ENCODE measurements at places on chromosomes 6 and 20. TPM values are rescaled to one million over a fixed set of nuclear protein-coding genes. Genes with fewer than 3 reads are reported as not detected.

ADAT2 gene
- total RNA-seq: 20.5 TPM

DNA sequence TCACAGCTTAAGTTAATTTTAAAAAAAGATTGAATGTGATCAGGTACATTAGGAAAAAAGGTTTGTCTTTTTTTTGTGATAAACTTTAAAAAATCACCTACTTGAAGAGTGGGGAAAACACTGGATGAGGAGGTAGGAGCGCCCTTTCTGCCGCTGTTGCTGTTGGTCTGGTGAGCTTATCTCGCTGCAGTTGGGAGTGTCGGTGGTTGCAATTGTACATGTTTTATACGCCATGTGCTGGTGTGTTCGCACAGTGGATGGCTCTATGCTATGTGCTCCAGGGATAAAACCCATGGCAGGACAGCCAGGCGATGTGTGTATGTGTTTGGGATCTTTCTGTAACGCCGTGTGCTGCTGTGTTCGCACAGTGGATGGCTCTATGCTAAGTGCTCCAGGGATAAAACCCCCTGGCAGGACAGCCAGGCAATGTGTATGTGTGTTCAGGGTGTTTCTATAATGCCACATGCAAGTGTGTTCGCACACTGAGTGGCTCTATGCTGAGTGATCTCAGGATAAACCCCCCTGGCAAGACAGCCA, 1.7 kb downstream of the SLC22A3 start:
- H3K27ac ChIP-seq: no peak overlapping the region
- H3K27me3 ChIP-seq: peaks cover 19% of the 10 kb centered on the region
- no peak overlapping the region for H3K4me3 ChIP-seq
- no peaks in the 10 kb centered on the region for H3K36me3 ChIP-seq

GRCh38 chr20:48175261-48175660, 390.0 kb upstream of the SULF2 start:
- no peak overlapping the region for H3K27ac ChIP-seq
- no peaks in the 10 kb centered on the region for H3K27me3 ChIP-seq
- H3K4me1 ChIP-seq: no peaks in the 10 kb centered on the region
- no peak overlapping the region for H3K4me3 ChIP-seq
- no peaks in the 10 kb centered on the region for H3K36me3 ChIP-seq

DNA sequence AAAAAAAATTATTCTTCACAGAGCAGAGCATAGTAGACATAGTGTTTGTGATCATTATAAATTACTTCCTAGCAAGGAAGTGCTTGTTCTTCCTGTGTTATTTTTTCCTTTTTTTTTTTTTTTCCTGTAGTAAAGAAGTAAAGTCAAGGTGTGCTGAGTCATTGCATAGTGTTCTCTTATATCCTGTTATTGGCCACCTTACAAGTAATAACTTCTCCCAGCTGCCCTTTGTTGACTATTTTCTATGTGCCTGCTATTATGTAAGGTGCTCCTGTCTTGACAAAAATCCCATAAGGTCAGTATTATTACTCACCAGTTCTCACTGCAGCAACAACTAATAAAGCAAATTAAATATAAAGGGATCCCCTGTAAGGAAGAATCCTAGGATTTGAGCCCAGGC, 195.3 kb downstream of the GJA1 start:
- H3K36me3 ChIP-seq: no peaks in the 10 kb centered on the region
- no peak for DNase-seq
- H3K4me1 ChIP-seq: no peaks in the 10 kb centered on the region
- H3K4me3 ChIP-seq: no peak overlapping the region

- H3K27me3 ChIP-seq: no peaks in the 10 kb centered on the region
- DNase-seq: no peak
These were observed 20.1 kb upstream of the FAM209A start for GRCh38 chr20:56504373-56505005.
